GOT3 (cell line): ENCODE measurements at places on chromosomes 4 and X.

- no peak for DNase-seq
These were observed 477 bp downstream of the FGF5 start for GRCh38 chr4:80266902-80267380.

GRCh38 chrX:136097871-136098805 lies 49.2 kb upstream of the FHL1 start:
- no peak for DNase-seq

DNA sequence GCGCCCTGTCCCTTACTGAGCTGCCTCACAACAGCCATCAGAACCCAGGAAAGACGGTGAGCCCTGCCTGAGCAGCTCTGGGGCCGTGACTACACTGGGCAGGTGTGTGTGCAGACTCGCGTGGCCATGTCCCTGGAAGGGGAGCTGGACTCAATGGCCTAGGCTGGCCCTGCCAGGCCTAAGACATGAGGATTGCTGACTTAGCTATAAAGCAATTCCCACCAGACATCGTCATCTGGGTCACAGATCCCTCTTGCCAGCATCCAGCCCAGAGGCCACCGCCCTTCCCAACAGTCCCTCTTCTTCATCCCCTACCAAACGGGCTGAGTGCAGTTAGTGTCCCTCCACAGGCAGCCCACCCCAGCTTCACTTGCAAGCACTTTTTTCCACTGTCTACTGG lies 3.7 kb downstream of the NAA10 start:
- no peak for DNase-seq

DNA sequence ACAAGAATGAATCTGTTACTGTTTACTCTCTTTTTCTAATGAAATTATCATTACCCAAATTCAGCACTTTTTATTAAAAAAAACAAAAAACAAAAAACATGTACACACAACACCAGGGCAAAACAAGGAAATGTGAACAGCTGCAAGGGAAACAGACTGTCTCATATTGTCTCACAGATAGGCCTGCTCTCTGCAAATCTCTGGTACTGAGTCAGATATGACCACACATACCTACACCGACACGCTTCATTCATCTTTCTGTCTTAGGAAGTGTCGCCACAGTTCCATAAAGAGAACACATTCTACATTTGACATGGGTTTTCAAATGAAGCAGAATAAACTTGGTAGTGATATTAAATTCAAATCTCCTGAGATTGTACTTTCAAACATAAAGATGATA lies 92.2 kb upstream of the GPR34 start:
- no peak for DNase-seq

DNA sequence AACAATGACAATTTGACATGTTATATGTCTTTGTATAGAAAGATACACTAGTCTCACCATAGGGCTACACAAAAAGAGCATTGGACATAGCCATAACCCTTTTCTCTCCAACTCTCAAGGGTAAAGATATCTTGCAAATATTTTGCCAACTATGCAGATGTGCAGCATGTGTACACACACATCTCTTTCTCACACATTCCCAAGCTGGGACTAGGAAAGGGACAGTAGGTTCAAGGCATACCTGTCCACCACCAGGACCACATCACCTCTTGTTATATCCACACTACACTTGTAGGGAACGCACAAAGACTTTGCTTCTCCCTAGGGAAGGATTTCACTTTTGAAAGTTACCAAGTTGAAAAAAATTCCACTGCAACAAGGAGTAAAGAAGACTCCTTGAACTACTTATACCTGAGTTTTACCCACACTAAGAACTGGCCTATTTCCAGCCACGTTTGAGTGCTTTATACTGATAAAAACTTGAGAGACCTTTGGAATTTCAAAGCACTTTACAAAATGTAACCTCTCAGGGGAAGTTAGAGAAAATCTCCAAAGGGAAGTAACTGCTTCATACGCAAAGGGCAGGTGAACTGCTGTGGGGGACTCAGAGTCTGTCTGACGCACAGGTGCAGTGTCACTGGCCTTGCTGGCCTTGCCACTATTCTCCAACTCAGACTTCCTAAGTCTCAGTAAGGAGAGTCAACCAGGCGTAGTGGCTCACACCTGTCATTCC lies 36.9 kb downstream of the NR3C2 start:
- DNase-seq: no peak

DNA sequence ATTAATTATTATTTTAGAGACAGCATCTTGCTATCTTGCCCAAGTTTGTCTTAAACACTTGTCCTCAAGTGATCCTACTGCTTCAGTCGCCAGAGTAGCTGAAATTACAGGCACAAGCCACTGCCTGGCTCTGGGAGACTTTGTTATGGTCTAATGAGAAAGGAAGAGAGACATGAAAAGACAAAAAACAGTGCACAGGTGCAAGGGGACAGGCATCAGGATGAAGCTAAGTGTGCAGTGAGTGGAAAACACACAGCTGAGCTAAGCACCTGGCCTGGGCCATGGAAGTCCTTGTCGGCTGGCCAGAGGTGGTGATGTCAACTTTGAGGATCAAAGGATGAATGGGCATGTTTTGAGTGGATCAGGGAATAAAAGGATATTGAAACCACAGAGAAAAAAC lies 102.7 kb downstream of the HS3ST1 start:
- DNase-seq: no peak

- no peak for DNase-seq
These were observed 192.1 kb downstream of the RBMX2 start for GRCh38 chrX:130593911-130594310.

DNA sequence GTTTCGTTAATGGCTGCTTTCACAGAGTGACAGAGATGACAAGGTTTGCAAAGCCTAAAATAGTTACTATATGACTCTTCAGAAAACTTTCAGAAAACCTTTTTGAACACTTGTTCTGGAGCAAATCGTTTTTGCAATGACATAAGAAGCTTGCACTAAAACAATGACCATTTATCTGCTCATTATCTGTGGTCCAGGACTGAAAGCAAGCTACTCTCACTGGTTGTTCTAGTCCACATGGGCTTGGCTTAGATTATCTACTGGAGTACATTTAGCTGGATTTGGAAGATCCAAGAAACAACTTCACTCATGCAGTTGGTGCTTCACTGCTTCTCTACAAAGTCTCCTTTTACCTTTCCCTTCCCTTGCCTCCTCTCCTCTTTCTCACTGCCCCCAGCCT lies 1836.4 kb upstream of the AGA start:
- DNase-seq: no peak

- DNase-seq: no peak
These were observed 199.2 kb downstream of the MAB21L2 start for GRCh38 chr4:150781191-150781590.

DNA sequence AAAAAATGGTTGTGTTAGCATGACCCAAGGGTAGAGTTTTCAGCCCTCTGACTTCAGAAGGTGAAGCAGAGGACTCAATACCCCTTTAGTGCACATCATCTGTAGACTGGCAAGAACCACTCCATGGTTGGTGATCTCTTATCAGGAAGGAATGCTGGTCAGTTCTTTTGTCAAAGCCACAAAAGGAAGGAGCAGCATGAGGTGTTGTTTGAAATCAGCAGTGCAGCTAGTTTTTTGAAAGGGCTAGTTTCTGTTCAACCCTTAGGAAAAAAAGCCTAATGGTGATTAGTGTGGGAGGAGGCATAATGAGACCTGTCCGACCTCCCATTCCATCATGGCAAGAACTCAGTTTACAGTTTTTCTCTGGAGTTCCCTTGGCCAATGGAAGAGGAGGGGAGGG lies 362.0 kb upstream of the CT83 start:
- no peak for DNase-seq

DNA sequence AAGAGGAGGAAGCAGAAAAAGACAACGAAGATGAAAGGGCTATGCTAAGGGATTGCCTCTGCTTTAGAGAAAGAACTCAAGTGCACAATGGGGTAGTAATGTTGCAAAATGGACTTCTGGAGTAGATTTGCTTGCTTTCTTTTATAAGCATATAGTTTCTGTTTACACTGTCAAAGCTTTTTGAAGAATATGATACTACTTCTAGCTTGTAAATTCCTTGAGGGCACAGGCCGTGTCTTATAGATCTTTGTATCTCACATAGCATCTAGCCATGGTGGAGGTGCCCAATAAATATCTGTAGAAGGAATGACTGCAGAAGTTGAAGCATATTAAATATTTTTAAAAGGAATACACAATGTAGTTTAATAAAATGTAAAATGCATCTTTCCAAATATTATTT lies 147.8 kb upstream of the ZIC3 start:
- DNase-seq: no peak

- DNase-seq: no peak
These were observed 85.1 kb downstream of the AFF1 start for GRCh38 chr4:87019898-87020297.

DNA sequence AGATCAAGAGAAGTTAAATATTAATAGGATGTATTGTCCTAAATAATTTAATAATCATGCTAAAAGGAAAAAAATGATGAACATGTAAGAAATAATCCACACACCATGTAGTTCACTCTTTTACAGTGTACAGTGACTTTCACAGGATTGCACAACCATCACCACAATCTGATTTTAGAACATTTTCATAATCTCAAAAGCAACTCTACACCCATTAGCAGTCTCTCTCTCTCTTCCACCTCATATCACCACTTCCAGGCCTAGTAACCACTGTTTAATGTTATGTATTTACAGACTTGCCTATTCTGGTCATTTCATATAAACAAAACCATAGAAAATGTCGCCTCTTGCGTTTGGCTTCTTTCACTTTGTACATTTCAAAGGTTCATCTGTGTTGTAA lies 153.4 kb downstream of the FSTL5 start:
- no peak for DNase-seq

GRCh38 chr4:108360754-108361445 lies 192.2 kb upstream of the LEF1 start:
- DNase-seq: no peak

DNA sequence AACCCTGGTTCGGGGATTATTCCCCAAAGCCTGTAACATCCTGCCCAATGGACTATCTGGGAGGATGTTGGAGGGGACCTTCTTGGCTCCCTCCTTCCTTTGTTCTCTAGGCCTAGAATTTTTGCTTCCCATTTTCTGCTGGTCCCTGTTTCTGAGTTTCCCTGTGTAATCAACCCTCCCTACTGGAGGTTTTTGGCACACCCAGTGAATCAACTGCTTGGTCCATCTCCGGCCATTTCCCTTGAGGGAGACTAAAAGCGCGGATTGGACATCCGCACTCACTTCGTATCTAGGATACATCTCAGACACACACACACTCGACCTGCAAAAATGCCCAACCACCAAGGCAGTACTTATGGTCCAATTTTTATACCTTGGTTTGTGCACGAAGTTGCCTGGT lies 108.2 kb upstream of the MAGEE2 start:
- no peak for DNase-seq

GRCh38 chr4:56655627-56656345 lies 25.3 kb downstream of the HOPX start:
- DNase-seq: no peak

- no peak for DNase-seq
These were observed 18.7 kb downstream of the NAT8L start for GRCh38 chr4:2077537-2078460.

DNA sequence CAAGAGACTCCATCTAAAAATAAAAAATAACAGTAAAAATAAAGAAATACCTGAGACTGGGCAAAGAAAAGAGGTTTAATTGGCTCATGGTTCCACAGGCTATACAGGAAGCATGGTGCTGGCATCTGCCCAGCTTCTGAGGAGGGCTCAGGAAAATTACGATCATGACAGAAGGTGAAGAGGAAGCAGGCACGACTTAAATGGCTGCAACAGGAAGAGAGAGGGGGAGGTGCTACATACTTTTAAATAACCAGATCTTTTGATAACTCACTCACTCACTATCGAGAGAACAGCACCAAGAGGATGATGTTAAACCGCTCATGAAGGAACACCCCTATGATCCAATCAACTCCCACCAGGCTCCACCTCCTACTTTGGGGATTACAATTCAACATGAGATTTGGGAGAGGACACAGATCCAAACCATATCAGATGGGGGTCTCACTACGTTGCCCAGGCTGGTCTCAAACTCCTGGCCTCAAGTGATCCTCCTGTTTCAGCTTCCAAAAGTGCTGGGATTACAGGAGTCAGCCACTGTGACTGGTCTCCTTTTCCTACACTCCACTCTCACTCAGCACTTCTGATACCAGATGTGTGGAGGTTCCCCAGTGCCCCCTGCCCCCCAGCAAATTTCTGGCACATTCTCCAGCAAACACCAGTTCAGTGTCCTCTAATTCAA lies 11.9 kb upstream of the ZNF157 start:
- DNase-seq: no peak

GRCh38 chrX:140933016-140933415 lies 69.4 kb upstream of the SPANXB1 start:
- no peak for DNase-seq

- no peak for DNase-seq
These were observed 111.1 kb downstream of the RTL3 start for GRCh38 chrX:78548012-78548411.

GRCh38 chr4:12703036-12703435 lies 781.1 kb downstream of the RAB28 start:
- DNase-seq: no peak

DNA sequence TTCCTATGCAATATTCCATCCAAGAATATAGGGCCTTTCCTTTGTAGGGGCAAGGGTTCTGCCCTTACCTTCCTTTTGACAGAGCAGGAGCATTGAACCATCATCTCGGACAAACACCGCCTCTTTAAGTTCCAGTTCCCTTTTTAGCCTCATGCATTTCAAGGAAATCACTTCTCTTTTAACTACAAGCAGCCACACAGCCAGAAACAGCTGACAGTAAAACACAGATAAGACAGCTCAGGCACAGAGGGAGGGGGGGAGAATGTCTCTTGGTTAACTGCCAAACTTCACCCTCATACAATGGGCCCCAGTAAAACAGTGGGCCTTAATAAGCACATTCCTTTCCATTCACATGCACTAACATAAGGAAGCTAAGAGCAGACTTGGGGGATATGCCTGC lies 648.3 kb downstream of the GABRG1 start:
- DNase-seq: no peak

GRCh38 chrX:105017641-105018040 lies 202.9 kb downstream of the TEX13A start:
- DNase-seq: no peak

DNA sequence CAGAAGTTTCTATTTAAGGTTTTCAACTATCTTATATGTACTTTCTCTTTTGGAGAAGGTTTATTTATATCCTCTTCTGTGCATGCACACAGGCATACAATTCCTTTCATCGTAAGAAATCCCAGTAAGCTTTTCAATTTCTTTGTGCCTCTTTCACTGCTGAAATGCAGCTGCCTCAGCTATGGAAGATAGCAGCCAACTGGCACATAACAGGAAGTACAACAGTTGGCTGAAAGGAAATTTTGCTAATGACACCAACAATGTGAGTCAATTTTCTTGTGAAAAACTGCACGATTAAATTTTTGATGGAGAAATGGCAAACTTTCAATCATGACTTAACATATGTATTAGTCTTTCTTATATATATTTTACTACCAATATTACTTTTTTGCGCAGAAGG lies 74.5 kb upstream of the PAQR3 start:
- no peak for DNase-seq

- DNase-seq: no peak
These were observed 62.1 kb upstream of the CCDC160 start for GRCh38 chrX:134174859-134175258.

- no peak for DNase-seq
These were observed 11.7 kb upstream of the DHRSX start for GRCh38 chrX:2512501-2512900.
